ENCODE measurements at places on chromosomes 2 and 18. TPM values are rescaled to one million over a fixed set of nuclear protein-coding genes. Genes with fewer than 3 reads are reported as not detected.

AQP12A gene
- total RNA-seq, result not detected

DNA sequence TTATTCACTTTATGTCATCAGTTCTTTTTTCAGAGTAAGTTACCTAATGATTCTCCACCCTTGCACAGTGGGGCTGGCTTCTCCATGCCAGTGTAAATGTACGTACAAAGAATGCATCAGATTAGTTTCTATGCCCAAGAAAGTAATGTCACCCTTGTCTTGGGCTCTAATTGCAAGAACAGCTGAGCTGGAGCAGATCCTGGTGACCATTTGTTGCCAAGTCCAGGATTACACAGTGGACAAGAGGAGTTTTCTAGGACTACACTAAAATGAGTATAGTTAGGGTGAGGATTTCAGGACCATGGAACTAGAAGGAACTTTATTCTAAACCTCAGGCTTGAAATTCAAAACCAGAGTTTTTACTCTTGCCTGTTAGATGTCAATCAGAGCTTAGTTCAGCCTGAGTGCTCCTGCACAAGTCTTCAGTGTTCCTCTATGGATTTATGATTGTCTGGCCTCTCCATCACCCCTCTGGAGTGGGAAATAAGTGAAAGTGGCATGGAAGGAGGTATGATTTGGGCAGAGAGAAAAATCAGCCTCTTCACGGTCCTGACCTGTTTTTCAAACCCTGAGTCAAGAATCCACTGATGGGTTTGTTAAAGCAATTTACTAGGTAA is 29.8 kb downstream of the PCBP1 start:
- no peak for DNase-seq
- no peaks in the 10 kb centered on the region for H3K27me3 ChIP-seq
- no peaks in the 10 kb centered on the region for H3K36me3 ChIP-seq
- no peak overlapping the region for H3K27ac ChIP-seq

CCDC68 gene
- total RNA-seq, result 3.3 TPM

DNA sequence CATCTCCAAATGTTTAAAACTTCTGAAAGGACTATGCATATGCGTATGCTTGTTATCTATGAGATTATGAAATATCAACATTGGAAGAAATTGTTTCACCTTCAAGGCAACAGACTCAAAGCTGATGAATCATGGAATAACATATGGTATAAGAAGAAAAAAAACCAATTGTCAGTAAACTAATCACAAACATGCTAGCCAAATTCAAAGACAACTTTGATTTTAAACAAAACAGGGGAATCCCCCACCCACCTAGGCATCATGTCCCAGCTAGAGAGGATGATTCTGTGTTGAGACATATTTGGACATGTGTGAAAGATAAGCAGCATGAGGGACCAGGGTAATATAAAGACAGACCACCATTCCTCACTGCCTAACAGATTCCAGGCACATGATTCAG is 147.7 kb downstream of the WDPCP start:
- DNase-seq, result no peak
- H3K27me3 ChIP-seq, result no peaks in the 10 kb centered on the region
- no peaks in the 10 kb centered on the region for H3K4me1 ChIP-seq
- no peak overlapping the region for H3K4me3 ChIP-seq

MC5R gene
- not detected for total RNA-seq

DNA sequence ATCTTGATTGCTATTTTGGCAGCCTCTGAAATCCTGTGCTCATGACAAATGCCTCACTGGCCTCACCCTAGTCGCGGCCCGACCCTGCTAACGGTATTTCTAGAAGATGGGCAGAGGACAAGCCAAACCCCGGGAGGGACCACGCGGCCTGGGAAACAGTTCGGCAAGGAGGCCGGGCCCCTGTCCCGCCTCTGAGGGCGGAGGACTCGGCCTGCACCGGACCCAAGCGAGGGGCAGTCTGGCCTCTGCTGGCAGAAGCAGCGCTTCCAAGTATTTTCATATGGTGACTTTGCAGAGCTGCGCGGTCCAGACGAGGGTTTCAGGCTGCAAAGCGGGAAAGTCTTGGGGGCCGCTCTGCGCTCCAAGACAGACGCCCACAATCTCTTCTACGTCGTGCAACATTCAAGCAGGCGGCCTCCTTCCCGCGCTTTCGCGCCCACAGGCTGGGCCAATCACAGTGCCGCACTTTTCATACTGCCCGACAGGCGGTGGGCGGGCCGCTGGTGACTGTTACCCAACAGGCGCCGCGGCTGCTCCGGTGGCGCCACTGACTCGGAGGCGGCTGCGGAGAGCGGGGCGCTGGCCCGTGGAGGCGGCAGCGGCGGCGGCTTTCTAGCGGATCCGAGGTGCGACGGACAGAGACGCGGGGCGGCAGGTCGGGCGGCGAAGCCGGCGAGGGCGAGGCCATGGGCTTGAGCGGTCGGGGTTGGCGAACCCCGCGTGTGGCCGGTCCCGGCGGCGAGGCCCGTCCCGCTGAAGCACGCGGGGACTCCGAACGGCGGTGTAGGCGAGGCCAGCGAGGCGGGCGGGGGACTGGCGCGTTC is at the start of gene RBM44:
Gene RBM44 (plus strand): TSS at position 544 of the 824 bp plus-strand sequence. CDS start 14,831 bp downstream, outside the sequence.
- no peaks in the 10 kb centered on the region for H3K4me1 ChIP-seq
- no peaks in the 10 kb centered on the region for H3K27me3 ChIP-seq
- H3K27ac ChIP-seq, result no peak within 1 kb of the TSS
- no peaks in the 10 kb centered on the region for H3K36me3 ChIP-seq
- H3K4me3 ChIP-seq, result no peak within 1 kb of the TSS

DNA sequence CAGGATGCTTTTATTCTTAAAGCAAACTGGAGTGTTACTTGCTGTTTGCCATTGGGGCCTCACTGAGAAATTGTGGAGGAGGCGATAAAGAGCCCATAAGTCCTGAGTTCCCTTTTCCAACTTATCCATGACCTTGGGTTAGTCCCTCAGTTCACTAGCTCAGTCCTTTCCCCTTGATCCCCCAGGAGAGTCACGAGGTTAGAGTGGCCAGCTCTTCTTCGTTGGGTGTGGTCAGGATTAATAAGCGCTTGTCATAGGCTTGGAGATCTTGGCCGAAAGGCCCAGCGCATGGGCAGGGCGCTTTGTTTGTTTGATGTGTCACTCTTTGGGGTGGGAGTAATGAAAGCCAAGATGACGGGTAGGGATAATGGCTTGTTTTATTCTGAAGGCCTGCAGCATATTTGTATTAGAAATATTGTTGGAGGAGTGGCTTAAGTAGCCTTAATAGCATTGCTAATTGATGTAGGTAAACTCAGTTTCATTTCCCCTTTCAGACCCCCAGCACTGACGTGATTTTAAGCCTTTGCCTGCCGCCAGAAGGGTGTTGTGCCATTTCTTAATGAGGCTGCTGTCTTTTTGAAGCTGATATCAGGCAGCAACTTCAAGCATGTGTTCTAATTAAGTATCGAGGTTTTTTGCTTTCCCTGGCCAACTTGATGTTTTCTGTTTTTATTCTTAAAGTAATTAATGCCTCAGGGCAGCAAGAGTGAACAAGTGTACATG is 15.7 kb downstream of the GRHL1 start:
- H3K4me3 ChIP-seq, result no peak overlapping the region
- peak; percentile 17 for DNase-seq
- no peak overlapping the region for H3K27ac ChIP-seq
- no peaks in the 10 kb centered on the region for H3K36me3 ChIP-seq

TMEM198 gene
- 6.3 TPM for total RNA-seq

DNA sequence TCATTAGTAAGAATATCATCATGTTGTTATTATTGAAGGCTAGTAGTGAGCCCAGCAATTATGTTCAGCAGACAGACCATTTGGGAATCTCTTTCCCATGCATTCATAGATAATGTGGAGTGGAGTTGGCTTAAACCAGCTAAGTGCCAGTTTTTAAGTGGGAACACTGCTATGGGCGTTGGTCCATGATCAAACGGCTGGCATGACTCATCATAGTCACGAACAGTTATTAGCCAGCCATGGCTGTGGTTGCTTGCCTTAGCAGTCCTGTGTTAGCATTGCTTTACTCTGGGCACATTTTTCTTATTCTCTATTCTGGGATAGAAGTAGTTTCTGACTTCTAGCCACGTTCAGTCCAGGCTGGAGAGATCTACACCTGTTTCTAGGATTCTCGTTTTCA is 17.7 kb downstream of the EIF4E2 start:
- DNase-seq, result peak; percentile 89
- peak overlapping the region; percentile 23 for H3K4me3 ChIP-seq
- H3K27ac ChIP-seq, result peak overlapping the region; percentile 68
- no peaks in the 10 kb centered on the region for H3K27me3 ChIP-seq

B3GNT7 gene
- not detected for total RNA-seq

DNA sequence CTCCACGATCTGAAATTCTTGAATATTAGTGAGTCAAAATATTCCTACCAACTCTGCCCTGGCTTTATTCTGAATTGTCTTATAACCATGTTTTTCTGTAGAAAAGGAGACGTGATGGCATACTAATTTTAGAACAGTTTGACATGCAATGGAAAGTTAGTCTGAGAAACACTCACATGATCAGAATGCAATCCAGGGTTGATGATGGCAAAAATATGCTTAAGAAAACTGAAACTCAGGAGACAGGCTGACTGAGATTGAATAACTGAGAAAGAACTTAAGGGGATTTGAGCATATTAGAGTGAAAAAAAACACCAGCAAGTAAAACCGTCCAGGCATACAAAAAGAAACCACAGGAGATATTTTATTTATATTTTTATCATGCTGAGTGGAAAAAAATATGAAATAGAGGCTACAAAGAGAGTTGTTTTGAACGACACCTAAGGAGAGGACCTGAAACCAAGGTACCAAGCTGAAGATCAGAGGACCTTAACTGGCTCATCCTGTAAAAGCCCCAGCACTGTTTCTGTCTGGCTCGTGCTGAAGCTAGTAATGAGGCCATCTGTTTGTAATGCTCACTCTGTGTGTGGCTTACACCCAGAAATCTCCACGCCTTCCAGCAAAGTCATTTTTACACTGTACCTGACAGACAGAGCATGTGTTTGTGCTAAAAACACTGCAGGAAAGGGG is 437.2 kb upstream of the PKDCC start:
- no peaks in the 10 kb centered on the region for H3K27me3 ChIP-seq
- no peak for DNase-seq
- H3K4me1 ChIP-seq, result no peaks in the 10 kb centered on the region
- H3K27ac ChIP-seq, result no peak overlapping the region
- H3K36me3 ChIP-seq, result no peaks in the 10 kb centered on the region

CNTNAP5 gene
- not detected for total RNA-seq

ANTXR1 gene
- 33.1 TPM for total RNA-seq

- H3K4me1 ChIP-seq, result peaks cover 15% of the 10 kb centered on the region
- no peak overlapping the region for H3K27ac ChIP-seq
- no peak overlapping the region for H3K4me3 ChIP-seq
Observed at GRCh38 chr2:3522961-3523421, 3.7 kb upstream of the ADI1 start.

LGALSL gene
- 11.4 TPM for total RNA-seq

CROCC2 gene
- total RNA-seq, result not detected

DPP10 gene
- total RNA-seq, result not detected
